ENCODE measurements at places on chromosomes 3 and 15.

- DNase-seq = no peak
Measured at GRCh38 chr3:45660567-45660901, 28.7 kb upstream of the SACM1L start.

DNA sequence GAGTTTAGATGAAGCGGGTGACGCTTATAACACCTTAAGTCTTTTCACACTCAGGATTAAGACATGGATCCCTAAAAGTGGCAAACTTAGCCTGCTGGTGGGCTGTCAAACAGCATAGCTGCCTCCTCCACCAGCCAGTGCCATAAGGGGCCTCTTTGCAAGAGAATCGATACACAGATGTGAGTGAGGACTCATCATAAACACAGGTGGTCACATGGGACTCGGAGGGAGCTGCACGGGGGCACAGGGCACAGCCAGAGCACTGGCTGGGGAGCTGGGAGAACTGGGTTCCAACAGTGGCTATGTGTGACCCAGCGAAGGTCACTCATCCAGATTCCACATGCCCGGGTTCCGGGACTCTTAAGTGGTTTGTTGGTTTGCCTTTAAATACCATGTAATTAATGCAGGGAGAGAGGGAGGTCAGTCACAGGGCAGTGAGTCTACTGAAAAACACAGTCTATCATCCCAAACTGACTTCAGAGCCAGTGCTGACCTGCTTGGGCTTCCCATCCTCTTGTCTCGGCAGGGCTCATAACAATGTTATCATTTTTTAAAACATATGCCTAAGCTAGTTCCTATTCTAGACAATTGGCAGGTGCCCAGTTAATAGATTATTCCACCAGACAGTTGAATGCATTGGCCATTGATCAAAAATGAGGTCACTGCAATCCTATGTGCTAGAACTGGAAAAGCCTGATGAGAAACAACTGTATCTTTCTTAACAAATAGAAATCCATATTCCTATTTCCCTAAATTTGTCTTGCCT is 51.8 kb downstream of the SLC12A8 start:
- DNase-seq = no peak

DNA sequence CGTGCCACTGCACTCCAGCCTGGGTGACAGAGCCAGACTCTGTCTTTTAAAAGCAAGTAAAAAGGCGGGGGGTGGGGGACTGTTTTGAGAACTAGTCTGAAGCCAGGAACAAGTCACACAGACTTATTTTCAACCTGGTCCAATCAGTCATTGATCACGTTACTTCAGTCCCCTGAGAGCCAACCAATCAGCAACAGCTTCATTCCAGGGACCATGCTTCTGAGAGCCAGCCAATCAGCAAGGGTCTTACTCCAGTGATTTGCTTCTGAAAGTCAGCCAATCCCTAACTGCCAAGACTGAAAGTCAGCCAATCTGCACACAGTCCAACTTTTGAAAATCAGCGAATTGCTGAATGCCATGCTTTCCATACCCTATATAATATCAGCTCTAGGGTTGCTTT is 48.6 kb upstream of the C15orf39 start:
- peak; percentile 63 for DNase-seq

DNA sequence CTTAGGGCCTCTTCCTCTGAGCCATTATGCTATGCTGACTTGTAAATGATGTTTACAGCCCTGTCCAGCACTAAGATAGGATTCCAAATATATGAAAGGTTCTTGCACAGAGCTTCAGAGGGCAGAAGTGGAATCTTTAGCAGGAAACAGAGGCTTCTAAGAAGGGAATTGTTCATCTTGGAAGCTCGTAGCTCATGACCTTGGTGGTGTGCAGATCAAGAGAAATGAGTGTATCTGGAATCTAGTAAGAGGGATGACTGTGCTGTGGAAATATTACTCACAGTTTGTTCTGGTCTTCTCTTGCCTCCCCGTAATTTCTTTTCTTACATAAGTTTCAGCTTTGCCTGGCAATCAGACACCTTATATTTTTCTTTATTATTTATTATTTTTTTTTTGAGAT is 175.8 kb downstream of the SPATA16 start:
- DNase-seq = peak; percentile 84

- DNase-seq = no peak
Measured at GRCh38 chr15:55770806-55771205, 27.9 kb upstream of the PRTG start.

GRCh38 chr15:99441871-99442251 is 123.9 kb upstream of the MEF2A start:
- DNase-seq = no peak

Measured in amniotic epithelial cell (primary cell).